Activated CD4-positive, alpha-beta T cell treated with anti-CD3 and anti-CD28 coated beads, Interleukin-10, Interleukin-2, amounts not matched to agents 100 ng/mL and 50 ng/mL, durations not matched to agents 16 hours and 8 hours (primary cell): ENCODE measurements at places on chromosomes 1 and 21.
A peak's percentile ranks its signal among the peaks of the same experiment; 100 is the strongest.

DNA sequence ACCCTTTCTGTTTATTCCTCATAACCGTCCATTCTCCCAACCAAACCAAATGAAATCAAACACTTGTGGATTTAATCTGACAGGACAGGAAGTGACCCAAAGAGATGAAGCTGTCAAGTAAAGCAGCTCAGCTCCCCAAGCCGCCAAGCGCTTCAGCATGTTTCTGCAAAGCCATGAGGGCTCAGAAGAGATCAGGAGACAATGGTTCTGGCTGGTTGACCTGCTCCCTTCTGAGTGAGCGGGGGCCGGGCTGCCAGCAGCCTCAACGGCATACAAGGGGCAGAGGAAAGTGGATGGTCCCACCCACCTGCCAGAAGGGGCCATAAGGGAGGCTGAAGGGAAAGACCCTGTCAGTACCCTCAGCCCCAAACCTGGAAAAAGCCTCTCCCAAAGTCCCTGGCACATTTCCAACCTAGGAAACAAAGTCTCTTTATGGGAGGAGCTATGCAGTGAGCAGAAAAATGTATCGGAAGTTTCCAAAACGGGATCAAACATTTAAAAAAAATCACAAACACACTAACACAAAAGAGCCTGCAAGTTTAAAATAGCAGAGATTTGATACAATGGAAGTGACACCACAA, 45.4 kb downstream of the SLC45A1 start:
- no peak for DNase-seq

DNA sequence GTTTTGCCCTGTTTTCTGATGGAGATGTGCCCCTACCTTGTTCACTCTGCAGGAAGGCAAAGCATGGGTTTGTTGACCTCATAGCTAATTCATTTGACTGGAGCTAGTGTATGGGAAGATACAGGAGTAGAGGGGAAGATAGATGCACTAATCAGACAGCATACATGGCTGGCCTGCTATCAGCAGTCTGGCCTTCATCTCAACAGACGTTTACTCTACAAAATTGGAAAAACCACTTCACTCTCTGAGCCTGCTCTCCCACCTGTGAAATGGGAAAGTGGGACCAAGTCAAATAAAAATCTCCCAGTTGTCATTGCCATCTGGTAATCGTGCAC, 235.2 kb upstream of the RAB4A start:
- DNase-seq = no peak

DNA sequence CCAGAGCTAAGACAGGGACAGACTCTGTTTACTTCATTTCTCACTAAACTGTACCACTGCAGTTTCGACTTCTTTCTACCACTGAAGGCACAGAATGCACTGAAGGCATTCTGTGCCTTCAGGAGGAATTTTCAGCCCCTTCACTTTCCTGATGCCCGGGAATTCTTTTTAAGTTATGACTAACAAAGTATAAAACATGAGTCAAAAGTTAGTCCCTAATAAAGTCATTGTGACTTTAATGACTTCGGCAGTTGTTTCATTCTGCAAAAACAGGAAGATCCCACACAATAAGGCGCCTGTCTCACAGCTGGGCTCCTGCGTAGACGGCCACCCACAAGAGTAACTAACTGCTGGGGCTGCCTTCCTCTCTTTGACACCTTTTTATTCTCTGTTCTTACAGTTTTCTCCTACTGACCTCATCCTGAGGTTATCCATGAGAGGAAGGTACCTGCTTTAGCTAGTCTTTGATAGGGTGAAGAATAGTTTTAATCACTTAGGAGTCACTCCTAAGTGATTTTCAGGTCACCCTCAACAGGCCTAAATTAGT, 183.9 kb upstream of the SGIP1 start:
- peak; percentile 78 for DNase-seq

DNA sequence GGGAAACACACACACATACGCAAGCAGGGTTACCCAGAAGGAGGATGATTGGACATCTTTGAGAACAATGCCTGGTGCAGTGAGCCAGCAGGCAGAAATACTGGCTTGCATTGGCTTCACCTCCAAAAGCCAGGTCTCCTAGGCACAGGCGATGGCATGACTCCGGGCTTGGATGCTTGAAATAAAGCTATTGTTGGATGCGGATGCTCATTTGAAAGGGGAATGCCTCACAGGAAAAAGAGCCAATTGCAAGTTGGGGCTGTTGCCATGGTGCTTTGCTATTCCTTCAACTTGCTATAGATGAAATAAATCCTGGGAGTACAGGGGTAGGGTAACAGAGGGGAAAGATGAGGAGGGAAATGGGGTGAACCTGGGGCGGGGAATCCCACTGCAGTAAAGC, 180.7 kb upstream of the SGIP1 start:
- DNase-seq = no peak

DNA sequence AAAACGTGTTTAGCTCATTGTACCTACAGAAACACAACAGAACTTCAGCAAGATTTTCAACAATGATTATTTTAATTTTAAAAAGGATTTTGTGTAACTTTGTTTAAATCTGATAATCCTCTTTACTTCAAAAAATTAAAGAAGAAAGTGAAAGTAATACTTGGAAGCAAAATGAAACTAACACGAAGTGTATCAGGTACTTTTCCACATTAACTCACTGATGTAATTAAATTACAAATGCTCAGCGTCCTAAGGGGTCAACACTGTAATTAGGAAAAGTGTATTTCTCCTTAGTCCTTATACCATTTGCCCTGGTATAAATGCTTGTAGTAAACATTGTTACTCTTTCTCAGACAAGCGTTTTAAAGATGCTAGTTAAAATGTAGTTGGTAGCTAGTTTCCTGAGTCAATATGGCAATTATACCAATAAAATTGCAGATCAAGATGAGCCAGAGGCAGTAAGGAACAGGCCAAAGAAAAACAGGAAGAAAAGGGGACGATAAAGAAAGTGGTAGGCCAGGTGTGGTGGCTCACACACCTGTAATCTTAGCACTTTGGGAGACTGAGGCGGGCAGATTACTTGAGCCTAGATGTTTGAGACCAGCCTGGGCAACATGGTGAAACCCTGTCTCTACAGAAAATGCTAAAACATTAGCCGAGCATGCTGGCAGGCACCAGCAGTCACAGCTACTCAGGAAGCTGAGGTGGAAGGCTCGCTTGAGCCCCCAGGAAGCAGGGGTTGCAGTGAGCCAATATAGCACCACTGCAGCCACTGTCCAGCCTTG, 553.0 kb downstream of the SMYD3 start:
- DNase-seq = peak; percentile 13

- peak; percentile 67 for DNase-seq
Measured at GRCh38 chr1:59026472-59026948, 242.7 kb upstream of the JUN start.

GRCh38 chr1:8689431-8690252, 127.8 kb downstream of the RERE start:
- DNase-seq = no peak

DNA sequence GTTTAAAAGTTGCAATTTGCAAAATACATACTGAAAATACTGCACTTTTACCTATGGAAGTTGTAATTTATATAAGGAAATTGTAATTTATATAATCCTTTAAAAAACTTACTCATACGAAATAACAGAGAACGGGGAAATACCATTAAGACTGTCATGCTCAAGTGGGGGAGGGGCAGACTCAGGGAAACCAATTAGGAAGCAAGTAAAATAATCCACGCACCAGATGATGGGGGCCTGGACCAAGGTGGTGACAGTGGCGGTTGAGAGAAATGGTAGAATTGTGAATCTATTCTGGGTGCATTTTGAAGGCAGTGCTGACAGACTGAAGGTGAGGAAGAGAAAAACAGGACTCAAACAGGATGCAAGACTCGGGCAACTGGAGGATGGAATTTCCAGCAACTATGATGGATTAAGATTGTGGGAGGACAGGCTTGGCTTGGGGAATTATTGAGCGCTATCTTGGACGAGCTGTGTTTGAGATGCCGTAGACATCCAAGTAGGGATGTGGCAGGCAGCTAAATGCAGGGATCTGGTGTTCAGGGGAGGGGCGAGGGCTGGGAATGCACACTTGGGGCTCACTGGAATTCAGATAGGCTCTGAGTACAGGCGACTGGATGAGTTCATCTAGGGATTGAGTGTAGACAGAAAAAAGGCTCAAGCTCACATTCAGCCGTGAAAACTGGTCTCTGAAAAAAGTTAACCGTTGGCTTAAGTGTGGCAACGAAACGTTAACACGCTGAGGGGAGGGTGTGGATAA, 977 bp downstream of the LCA5L start:
- DNase-seq = no peak

- no peak for DNase-seq
Measured at GRCh38 chr1:63977466-63977865, 203.6 kb downstream of the ROR1 start.

- no peak for DNase-seq
Measured at GRCh38 chr1:69403756-69404320, 163.9 kb upstream of the LRRC7 start.

DNA sequence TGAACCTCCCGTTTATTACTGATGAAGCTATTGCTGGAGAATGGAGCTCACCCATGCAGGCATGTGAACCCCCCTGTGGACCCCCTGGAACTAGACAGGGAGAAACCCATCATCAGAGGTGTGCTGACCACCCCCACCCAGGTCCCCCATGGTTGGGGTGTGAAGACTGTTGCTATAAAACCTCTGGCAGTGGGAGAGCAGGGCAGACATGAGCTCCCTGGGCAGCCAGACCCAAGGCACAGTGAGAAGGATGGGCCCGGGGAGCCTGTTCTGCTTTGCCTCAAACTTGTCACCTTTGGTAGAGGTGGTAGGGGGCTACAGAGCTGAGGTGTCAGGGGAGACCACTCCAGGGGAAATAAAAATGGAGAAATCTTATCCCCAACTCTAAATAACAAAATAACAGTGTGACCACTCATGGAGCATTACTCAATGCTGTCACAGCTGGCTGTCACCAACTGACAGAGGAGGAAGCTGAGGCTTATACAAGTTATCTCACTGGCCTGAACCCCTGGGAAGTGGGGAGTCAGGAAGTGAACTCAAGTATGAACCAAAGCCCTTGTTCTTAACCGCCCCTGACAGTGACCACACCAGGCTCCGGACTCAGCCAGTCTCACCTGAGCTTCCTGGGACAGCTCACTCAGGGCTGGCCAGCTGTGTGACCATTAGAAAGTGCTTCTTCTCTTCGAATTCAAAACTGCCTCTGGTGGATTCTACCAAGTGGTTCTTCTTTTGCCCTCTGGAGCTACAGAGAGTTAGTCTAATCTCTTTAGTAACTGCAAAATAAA, 698.8 kb downstream of the MATN1 start:
- no peak for DNase-seq

DNA sequence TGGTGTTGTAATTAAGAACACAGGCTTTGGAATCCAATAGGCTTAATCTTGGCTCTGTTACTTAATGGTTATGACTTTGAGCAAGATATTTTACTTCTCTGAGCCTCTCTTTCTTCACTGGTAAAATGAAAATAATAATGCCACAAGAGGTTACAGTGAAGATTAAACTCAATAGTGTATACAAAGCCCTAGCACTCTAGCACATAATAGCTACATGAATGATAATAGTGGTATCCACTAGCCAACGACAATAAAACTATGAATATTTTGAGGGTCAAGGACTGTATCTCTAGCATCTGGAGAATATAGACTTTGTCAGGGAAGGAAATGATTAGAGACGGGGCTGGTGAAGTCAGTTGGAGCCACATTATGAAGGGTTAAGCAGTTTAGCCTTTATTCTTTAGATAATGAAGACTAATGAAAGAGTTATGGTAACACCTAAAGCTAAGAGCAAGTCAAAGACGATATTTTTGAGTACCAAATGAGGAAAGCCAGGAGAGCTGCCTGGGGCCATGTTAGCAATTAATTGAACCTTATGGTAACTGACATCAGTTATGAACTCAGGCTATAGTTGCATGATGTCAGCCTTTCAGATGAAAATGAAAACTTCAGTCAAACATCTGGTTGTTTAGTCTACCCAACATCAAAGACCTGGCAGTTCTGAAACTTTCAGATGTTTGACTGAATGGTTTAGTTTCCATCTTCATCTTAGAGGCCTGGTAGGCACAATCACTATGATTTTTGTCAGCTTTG, 32.8 kb upstream of the RNF11 start:
- peak; percentile 31 for DNase-seq

GRCh38 chr1:53614231-53615021, 124.5 kb downstream of the GLIS1 start:
- no peak for DNase-seq

- no peak for DNase-seq
Measured at GRCh38 chr1:89923517-89923916, 71.4 kb upstream of the ZNF326 start.

- DNase-seq = no peak
Measured at GRCh38 chr1:95994643-95995042, 726.9 kb upstream of the PTBP2 start.

DNA sequence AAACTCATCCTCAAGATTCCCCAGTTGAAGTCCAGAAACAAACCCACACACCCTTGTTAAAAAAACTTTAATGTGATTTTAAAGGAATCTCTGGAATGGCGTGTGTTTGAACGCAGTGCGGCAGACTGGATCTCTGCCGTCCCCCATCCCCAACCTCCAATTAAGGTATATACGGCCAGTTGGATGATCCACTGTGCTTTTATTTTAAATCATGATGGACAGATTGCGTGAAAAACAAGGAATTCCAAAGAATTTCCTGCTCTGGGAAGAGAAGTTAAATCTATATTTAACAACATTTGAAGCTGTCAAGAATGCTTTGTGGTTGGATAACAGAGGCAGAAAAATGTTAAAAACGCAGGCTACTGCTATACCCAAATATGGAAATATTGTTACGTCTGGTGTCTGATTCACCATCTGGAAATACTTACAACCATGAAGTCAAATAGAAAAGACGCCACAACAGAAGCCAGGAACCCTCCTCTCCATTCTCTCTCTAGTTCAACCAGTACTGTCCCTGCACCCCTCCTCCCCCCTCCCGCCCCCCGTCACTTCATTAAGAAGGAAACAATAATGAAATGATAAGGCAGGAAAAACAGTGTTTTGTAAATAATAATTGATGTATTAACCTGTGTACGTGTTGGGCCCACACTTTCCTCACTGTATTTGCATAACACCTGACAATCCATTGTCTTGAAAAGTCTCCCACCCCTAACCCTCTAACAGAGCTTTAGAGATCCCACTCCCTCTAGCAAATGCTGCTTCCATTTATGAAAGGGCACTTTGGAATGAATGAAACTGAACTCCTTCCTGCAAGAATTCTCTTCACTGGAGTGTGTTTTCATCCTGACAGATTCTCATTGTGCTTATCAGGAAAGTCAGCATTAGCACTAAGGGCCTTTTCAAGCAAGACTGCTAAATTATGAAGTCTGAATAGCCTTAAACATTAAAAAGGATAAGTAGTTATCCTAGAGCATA, 2.0 kb upstream of the CCN1 start:
- DNase-seq = no peak

- no peak for DNase-seq
Measured at GRCh38 chr1:181126289-181126688, 37.8 kb downstream of the IER5 start.

GRCh38 chr1:198387587-198387986, 152.9 kb downstream of the ATP6V1G3 start:
- DNase-seq = no peak
